ENCODE measurements at places on chromosomes 7 and 10. TPM values are rescaled to one million over a fixed set of nuclear protein-coding genes. Genes with fewer than 3 reads are reported as not detected.

NYAP1 gene
- 0.66 TPM for total RNA-seq

KCNIP2 gene
- total RNA-seq = 0.77 TPM

DNA sequence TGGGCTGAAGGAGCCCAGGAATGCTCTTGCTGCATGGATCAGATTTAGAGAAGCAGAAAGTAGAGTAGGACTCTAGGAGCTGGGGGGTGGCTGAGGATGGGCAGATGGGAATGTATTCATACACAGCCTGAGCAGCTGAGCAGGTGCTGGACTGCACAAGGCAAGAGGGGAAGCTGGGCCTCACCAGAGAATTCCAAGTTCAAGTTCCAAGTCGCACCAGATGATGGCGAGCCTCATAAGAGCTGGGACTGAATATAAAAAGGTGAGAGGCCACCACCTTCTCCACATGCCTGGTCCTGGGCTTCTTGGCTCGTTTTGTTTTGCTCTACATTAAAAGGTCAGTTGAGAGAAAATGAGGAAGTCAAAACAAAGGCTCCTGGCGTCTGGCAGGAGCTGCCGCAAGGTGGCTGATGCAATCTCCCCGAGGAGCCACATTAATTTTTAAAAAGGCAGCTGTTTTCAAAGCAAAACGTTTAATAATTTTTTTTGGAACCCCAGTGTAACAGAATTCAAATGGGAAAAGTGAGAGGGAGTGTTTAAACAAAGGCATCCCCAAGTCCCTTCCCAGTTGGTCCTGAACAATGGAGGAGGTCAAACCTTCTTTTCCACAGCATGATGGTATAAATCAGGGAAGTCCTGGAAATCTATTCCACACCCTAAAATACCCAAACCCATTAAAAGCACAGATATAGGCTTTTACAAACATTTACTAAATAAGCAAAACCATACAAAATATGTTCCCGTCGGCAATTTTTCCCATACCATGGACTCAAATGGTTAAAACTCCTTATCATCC is 9.5 kb downstream of the CYREN start:
- DNase-seq = no peak

DNA sequence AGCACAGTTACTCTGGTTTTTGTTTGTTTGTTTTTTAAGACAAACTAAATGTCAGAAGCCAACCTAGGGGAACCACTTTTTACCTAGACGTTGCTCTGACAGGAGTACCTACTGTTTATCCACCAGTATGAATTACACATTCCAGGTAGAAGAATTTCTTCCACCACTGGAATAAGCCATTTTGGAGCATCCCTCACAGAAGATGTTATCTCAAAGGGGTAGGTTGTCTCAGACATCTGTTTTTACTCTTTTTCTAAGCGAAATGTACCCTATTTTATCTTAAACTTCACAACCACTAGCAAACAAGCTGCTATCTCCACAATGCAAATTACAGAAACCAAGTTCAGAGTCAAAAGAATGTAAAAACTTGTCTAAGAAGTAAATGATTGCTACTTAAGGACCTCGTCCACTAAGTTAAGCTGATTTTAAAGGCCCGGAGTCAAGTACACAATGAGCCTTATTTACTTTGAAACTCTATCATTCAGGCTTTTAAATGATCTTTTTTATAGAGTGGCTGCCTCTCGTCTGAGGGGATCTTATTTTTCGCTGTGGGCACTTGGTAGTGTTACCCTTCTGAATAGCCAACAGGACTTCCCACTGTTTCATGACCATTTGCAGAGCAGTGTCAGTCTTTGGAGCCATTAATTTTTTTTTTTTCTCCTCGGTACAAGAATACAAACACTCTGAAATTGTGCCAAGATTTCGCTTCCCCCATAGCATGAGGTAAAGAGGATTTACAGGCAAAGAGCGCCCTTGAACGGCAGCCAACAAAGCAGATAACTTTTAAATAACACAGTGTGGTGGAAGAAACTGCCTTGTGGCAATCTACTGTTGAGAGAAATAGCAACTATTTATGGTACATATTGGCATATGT is 15.7 kb upstream of the ARMC3 start:
- DNase-seq = no peak

DNA sequence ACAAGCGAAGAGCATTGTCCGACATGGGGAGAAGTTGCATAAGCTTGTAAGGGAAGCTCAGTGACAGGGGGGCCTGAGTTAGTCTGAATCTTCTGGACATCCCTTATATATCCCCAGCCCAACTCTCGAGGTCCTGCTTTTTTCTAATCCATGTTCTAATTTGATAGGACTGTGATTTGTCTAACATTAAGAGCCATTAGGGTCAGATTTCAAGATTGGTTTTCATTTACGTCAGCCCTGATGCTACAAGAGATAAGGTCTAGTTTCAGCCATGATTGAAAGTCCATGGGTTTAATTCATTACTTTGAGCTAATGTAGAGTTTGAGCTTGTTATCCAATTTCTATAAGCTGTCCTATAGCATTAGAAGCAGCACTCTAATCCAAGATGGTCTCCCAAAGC is 20.3 kb downstream of the TLX1 start:
- no peak for DNase-seq

GRCh38 chr10:79063661-79064492 is 4.9 kb upstream of the ZMIZ1 start:
- DNase-seq = no peak

NRCAM gene
- 7.0 TPM for total RNA-seq

GNG11 gene
- not detected for total RNA-seq

- no peak for DNase-seq
Observed at GRCh38 chr10:33618196-33618595, 283.7 kb upstream of the NRP1 start.

DNA sequence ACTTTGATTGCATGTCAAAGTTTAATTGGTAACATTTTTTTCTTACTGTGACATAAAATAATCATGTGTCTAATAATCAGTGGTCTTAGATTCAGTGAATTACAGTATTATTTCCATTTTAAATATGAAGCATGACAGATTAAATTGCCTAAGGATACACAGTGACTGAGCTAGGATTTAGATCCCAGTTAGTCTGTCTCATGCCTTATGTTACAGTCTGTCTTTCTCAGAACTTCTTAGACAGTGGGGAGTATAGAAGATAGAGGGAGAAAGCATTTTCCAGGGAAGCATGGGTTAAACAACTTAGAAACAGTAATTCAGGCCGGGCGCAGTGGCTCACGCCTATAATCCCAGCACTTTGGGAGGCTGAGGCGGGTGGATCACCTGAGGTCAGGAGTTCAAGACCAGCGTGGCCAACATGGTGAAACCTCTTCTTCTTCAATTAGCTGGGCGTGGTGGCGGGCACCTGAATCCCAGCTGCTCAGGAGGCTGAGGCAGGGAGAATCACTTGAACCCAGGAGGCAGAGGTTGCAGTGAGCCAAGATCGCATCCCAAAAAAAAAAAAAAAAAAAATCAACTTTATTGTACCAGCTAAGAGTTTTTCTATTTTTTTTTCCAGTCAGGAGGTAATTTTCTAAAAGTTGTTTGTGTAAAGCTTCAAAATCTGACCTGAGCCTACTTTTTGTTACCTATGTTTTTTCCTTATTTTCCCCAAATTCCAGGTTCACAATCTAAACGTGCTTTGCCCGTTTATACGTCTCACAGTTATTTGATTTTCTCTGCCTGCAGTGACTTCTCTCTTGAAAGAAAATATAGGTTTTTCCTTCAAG is 3.3 kb downstream of the CASD1 start:
- DNase-seq = no peak

DNA sequence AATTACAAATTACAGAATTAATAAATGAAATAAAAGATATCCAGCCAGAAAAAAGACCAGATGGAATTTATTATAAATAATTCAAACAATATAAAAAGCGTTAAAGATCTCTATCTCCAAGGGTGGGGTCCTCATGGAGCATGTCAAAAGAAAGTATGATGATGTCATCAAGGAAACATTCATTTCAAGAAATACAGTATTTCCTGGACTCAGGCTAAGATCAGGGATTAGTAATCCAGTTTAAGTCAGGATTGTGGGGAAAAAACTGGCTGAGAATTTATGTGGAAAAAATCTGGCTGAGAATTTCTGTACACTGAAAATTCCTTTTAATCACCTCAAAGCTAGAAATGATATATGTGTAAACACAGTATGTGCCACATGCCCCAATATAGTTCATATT is 1075.3 kb downstream of the XPNPEP1 start:
- no peak for DNase-seq
